Activated CD8-positive, alpha-beta T cell treated with anti-CD3 and anti-CD28 coated beads for 36 hours (primary cell): ENCODE measurements at places on chromosomes 11 and 22. TPM values are rescaled to one million over a fixed set of nuclear protein-coding genes. Genes with fewer than 3 reads are reported as not detected.

- no peak for DNase-seq
Observed at GRCh38 chr11:60396382-60396781, at the start of gene MS4A14. TSS of gene MS4A14 (plus strand) at chr11:60396459. CDS start at chr11:60396579, 120 bp downstream.

GGTLC3 gene
- not detected for total RNA-seq

GRCh38 chr22:36201630-36202319 is at the start of gene APOL4:
TSS of gene APOL4 (minus strand) at chr22:36201809. CDS start at chr22:36201734, 75 bp downstream.
- no peak for DNase-seq

DNA sequence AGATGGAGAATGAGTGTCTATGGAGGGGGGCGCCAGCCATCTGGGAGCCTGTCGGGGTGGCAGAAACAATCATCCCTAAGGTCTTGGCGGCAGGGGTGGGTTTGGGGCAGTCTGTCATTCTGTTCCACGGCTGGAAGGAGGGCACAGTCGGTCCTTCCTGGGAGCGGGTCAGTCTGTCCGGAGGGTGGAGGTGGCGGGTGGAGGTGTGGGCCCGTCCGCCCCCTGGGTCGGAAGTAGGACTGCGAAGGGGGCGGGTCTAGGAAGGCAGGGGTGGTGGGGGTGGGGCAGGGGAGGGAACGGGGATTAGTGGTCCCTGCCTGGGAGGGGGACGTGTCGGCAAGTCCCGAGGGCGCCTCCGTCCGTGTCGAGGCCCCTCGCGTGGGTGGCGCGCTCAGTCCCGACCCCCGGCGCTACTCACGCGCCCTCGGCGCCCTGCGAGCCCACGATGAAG is 461 bp downstream of the TBC1D10A start:
- no peak for DNase-seq

GRCh38 chr11:89442801-89443200 is 48.4 kb downstream of the NOX4 start:
- no peak for DNase-seq
